ENCODE measurements at places on chromosomes 6 and 20.

- DNase-seq: no peak
Observed at GRCh38 chr6:18070486-18070885, 52.0 kb downstream of the NHLRC1 start.

- DNase-seq: no peak
Observed at GRCh38 chr20:4018023-4018748, 2.8 kb upstream of the RNF24 start.

DNA sequence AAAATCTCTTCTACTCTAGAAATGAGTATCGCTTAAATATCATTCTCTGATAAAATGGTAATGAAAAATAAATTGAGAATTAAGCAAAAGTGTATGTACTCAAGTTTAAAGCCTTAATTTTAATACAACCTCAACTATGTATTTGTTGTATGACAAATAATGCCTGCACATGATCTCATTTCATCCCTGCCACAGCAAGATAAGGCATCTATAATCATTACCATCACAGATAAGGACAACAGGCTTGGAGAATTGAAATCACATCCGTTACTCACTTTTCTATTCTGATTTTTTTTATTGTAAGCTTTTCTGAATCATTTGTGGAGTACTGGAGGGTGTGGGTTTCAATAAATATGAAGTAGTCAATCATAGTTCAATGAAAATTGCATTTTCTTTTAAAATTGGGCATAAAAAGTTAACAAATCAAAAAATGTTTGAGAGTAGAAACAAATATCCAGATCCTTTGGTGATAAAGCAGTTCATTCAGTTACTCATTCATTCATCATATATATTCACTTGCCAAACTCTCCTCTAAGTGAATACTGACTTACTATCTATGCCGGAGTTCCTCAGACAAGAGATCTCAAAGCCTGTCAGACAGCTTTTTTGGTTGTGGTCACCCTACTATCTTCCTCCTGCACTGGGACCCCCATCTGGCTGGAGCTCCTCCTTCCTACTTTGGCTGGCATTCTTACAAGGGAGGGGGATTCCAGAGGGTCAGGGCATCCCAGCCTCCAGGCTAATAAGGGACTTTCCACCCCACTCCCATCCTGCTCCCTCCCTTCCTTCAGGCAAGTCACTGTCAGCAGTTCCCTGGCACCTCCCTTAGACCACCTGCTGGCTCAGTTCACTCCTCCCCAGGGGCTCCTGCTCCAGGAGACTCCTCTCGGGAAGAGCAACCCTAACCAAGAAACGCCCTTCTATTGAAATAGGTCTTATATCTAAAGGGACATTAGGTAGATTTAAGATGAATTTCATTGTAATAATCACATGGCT lies 118.6 kb downstream of the OGFRL1 start:
- no peak for DNase-seq

DNA sequence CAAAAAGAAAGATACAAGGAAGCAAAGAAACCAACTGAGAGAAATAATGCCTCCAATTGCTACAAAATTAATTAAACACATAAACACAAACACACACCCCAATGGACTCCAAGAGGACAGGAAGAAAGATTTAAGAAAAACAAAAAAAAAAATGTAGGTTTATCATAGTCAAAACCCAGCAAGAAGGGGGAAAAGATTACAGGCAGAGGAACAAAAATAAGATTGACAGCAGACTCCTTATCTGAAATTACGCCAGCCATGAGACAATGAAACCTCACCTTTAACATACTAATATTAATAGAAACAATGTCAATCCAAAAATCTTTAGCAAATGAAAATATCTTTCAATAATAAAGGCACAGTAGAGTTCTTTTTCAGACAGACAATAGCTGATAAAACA lies 155.8 kb downstream of the RNGTT start:
- no peak for DNase-seq

DNA sequence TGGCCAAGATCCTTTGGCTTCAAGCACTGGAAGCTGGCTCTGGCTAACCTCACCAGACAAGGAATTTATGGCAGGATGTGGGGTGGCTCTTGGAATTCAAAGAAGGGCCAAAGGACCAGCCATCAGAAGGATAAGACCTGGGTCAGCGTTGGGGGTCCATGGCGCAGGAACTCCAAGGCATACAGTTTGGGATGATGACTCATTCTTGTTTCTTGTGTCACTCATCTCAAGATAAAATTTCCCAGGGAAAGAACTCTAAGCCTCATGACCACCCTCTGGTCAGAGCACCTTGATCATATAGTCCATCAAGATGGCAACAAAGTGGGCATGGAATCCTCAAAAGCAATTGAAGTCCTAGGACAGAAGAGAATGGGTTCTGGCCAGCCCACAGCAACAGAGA lies 4.8 kb downstream of the ZBTB9 start:
- no peak for DNase-seq

- DNase-seq: no peak
Observed at GRCh38 chr20:4490606-4491280, 231.0 kb upstream of the PRND start.

DNA sequence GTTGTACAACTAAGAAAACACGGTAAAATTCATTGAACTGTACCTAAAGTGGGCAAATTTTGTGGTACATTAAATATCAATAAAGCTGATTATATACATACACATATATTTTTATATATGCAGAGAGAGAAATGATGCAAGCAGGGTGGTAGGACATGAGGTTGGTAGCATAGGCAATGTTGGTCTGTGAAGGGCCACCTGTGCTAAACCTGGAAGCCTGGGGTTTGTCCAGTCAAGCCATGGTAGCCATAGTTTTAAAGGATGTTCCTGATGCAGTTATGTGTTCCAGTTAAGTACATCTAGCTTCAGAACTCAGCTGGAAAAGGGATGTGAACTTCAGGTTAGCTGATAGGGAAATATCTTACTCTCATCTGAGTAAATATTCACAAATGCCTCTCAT lies 60.1 kb downstream of the TRIM38 start:
- DNase-seq: no peak

DNA sequence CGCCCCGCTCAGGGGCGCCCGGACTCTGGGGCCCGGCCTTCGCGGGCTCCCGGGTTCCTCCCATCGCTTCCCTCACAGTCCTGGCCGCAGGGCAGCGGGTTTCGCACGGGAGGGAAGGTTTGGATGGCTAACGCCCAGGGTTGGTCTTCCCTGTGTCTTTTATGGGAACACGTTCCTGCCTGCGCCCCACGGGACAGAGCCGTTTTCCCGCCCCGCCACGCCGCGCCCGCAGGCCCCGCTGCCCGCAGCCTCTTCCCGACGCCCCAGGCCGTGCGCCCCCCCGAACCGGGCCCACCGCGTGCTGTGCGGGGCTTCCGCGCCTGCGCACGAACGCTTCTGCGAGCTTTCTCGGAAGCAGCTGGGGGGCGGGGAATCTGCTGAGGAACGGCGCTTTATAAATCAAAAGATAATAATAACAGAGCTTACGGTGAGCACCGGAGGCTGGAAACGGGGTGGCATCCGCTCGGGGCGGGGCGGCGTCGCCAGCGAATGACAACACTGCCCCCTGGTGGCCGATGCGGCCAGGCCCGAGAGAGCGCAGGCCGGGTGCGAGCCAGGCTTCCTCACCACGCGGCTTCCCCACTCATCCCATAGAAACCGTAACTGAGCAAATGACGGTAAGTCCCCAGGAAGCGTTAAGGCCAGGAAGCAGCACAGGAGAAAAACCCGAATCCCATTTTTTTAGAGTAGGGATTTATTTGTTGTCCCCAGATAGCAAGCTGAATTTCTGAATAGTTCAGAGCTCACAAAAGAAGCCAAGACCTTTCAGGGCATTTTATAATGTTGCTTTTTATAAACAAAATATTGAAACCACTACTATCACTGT lies 116.4 kb downstream of the MYLK4 start:
- DNase-seq: peak; percentile 59

- DNase-seq: no peak
Observed at GRCh38 chr20:53276143-53276542, 304.0 kb downstream of the TSHZ2 start.

DNA sequence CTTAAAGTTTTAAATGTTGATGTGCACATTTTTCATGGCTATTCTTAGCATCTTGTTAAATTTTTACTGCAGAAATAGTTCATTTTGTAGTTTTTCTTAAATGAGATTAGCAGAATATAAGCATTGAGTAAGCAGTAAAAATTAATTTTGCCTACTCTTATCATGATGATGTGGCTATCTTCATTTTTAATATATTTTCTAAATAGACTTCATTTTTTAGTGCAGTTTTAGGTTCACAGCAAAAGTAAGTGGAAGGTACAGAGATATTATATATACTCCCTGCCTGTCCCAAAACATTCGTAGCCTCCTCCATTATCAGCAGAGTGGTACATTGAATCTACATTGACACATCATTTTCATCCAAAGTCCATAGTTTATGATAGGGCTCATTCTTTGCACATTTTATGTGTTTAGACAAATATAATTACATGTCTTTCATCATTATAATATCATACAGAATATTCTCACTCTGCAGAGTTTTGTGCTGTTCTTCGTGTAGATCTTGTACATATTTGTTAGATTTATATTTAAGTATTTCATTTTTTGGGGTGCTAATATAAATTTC lies 13.7 kb downstream of the STXBP5 start:
- DNase-seq: no peak

DNA sequence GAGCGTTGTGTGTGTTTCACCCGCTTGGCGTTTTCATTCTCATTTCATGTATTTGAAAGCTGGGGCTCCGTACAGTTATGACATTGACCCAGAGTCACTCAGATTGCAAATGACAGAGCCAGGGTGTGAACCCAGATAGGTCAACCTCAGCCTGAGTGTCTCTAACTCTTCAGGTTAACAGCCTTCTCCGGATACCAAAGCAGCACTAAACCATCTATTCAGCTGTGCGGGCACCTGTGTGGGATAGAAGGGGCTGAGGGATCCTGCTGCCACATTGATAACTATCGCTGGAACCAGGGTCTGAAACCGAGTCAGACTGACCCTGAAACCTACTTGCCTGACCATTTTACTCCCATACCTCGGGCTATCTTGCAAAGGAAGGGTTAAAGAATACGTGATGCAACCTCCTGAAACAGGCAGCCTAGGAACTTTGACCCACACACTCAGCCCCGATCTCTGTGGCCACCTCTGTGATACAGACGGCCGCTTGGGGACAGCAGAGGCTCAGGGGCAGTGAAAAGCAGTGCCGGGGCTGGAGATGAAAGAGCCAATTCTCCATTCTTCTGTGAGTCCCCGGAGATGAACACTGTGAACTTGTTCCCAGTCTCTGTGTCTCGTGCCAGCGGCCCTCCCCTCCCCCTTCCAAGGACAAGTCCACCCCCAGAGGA lies 233.5 kb upstream of the QKI start:
- DNase-seq: no peak

DNA sequence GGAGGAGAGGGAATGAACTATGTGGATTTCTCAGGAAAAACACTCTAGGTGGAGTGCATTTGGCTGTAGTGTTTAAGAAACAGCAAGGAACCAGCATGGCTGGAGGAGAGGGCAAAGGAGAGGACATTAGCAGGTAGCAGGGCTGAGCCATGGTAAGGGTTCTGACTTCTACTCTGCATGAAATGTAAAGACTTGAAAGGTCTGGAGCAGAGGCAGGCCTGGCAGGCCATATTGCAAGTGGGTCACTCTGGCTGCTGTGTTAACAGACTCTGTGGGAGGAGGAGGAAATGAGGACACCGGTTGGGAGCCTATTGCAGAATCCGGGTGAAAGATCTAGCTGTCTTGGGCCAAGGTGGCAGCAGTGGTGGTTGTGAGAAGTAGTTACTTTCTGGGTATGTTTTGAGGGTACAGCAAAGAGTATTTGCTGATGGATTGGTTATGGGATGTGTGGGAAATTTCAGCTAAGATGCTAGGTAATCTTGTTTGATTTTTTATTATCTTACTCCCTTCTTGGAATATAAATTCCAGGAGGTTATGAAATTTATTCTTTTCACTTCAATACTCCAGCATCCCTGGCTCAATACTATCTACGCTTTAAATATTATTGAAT lies 115.9 kb upstream of the BCLAF1 start:
- DNase-seq: no peak

DNA sequence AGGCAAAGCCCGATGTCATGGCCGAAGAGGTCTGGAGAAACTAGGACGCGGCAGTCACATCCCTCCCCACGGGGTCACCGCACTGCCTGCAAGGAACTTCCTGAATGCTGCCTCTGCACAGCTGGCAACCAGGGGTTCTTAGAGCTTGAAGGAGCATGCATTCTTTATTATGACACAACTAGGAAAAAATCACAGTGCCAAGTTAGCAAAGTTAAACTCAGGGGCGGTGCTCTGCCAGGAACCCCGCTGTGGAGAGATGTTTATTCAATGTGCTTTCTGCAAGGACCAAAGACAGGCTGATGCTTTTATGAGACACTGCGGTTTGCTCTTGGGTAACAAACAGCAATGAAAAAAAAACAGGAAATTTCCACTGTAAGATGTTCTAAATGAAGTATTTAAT lies 287.3 kb upstream of the FOXQ1 start:
- DNase-seq: no peak

DNA sequence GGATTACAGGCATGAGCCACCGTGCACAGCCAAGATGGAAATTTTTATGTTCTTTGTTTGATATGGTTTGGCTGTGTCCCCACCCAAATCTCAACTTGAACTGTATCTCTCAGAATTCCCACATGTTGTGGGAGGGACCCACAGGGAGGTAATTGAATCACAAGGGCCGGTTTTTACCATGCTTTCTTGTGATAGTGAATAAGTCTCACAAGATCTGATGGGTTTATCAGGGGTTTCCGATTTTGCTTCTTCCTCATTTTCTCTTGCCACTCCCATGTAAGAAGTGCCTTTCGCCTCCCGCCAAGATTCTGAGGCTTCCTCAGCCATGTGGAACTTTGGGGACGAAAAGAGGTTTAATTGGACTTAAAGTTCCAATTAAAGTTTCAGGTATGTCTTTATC lies 14.6 kb downstream of the EEF1A1 start:
- DNase-seq: no peak

DNA sequence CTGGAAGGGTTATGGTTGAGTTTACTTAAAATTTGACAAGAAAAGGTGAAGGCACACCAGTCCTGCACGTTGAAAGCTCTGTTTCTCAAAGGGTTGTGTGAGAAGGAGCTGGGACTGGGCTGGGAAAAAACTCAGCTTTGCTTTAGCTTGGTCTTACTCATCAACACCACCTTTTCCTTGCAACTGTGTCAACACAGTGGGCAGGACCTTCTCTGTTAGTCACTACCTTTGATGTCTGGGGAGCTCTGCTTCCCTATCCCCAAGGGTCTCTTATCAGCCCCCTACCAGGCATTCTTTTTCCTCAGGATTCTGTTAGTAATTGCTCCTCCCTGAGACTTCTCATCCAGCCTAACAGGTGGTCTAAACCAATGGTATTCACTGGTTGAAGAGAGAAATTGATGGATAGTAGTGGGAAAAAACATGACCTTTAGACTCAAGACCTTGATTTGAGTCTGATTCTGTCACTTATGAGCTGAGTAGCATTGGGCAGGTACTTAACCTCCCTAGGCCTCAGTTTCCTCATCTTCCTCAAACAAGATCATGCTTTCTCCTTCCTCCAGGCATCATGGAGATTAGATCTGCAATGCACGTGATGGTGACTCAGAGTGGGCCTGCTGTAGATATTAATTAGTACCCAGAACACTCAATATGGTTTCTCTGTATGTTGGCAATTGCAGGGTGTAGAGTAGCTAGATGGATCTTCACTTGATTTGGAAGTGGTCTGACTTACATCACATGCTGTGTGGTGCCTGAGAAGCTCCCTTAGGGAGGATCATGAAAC lies 17.2 kb upstream of the FOXA2 start:
- DNase-seq: no peak

GRCh38 chr6:157498817-157499216 lies 117.8 kb downstream of the ZDHHC14 start:
- DNase-seq: no peak
